ENCODE measurements at places on chromosomes 4 and X. TPM values are rescaled to one million over a fixed set of nuclear protein-coding genes. Genes with fewer than 3 reads are reported as not detected.

- DNase-seq: peak; percentile 89
Measured at GRCh38 chr4:8030121-8030781, 90.6 kb upstream of the AFAP1 start.

- no peak for DNase-seq
Measured at GRCh38 chr4:175671491-175671934, 140.6 kb downstream of the GPM6A start.

DNA sequence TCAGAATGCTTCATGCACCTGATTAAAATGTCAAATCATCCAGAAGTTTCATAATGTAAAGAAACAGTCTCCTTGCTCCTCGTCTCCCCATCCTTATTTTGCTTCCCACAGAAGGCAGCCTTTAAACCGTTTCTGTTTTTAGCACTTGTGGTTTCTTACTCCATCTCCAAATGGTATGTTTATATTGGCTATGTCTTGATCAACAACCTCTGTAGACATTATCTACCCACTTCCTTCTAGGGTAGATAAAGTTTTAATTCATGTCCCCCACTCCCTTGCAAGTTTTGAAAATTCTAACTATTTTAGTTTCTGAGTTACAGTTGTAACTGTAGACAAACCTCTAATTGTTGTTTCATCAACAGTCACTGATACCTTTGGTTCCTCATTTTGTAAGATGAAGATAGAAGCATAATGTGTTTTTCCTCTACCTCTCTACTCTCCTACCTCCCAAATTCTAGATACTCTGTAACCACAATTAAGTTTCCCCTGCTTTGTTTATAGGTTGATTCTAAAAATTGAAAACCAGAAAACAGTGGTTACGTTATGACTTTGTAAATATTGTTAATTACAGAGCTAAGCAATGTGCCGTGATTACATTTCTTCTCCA lies 291.7 kb upstream of the GATB start:
- no peak for DNase-seq

- no peak for DNase-seq
Measured at GRCh38 chrX:153416781-153417450, 5.6 kb downstream of the ZFP92 start.

GRCh38 chrX:54540289-54540688 lies 10.3 kb downstream of the GNL3L start:
- no peak for DNase-seq

DNA sequence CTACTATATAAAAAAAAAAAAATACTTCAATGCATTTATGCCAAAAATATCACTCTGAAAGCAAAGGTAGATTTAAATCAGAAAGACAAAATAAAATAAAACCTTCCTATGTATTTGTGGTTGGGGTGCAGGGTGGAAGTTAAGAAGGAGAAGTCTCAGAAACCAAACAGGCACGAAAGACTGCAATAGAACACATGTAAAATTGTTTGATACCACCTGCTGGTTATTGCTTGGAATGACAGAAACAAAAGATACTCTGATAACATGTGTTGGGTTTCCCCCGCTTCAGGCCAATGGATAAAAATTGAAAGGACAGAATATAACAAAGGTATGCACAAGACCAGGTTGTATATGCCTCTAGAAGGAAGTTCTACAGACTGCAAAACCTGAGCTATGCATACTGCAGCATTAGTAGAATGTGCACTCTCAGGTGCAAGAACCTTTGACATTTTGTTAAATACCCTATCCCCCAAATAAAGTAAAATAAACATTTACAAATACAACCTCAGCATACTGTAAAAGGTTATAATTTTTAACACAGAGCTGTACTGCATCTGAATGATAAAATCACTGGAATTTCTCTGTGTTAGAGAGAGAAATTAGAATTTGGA lies 118.8 kb downstream of the GABRA2 start:
- DNase-seq: no peak

DNA sequence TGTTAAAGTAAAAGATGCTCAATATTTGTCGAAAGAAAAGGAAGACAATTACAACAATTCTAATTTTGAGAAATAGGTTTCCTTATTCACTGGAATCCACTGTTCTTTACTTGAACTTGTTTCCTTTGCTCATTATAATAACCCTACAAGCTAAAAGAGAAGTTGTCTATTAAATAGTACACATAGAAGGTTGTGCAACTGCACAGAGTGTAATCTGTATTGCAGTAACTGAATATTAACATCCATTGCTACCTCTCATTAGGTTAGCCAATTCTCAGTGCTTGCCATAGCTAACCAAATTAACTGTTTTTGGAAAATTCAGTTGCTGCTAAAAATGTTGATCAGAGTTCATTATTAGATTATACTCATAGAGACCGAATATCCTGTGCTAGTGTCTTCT lies 120.0 kb downstream of the PDLIM5 start:
- no peak for DNase-seq

DNA sequence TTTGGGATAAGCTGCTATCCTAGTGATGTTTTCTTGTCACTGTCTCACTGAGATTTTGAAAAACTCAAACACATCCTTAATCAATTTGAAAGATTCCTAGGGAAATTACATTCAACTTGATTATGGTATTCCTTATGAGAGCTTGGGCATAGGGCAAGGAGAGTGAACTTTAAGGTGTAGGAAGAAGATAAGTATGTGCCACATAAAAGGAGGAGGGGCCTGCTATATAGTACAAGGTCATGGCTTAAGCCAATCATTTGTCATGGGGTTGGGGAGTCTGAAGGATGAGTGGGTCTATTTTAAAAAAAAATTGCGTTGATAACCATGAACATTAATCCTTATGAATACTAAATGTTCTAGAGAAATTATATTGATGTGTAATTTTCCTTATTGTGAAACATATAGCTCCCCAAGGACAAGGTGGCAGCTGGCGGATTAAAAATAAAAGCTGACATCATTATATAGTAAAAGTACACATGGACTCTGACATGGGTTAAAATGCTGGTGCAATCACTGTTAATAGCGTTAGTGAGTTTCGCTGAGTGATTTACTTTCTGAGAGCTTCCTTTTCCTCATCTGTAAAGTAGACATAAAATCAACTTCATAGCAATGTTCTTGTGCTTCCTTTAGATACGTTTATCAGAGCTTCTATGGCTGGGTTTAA lies 17.4 kb downstream of the GALNT7 start:
- DNase-seq: no peak

GRCh38 chr4:11028334-11028733 lies 343.8 kb upstream of the CLNK start:
- no peak for DNase-seq

DNA sequence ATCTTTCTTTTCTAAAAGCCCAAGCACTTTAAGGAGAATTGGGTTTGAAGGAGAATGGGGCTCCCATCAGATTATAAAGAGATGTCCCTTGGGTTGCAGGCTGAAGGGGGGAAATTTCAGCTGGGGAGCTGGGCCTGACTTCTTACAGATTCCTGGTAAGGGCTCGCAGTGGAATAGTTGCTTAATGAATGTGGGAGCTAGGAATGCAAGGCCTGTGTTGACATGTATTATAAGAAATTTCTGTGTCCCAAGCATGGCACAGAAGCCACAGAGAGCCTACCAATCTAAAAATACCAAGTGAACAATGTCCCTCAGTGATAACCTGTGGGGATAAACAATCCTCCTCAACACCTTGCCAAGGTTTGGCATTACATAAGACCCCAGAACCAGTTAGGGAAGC lies 39.3 kb upstream of the WNK3 start:
- peak; percentile 54 for DNase-seq

- DNase-seq: no peak
Measured at GRCh38 chrX:24357106-24357505, 3.3 kb upstream of the SUPT20HL1 start.

DNA sequence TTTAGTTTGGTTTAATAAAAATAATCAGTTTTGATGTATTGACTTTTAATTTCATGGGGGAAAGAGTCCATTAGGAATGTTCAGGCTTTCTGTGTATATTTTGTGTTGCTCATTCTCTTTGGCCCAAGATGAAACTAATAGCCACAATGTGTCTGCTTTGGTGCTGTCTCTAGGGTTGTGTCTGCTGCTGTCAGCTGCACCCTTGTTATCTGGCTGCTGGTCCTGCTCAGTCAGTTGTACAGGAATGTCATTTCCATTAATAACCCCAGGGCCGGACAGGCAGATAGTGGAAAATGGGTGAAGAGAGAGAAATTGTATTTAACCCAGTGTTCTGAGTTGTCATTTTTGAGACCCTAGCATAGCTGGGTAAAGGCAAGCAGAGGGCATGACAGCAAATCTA lies 115.1 kb downstream of the PHEX start:
- DNase-seq: no peak

DNA sequence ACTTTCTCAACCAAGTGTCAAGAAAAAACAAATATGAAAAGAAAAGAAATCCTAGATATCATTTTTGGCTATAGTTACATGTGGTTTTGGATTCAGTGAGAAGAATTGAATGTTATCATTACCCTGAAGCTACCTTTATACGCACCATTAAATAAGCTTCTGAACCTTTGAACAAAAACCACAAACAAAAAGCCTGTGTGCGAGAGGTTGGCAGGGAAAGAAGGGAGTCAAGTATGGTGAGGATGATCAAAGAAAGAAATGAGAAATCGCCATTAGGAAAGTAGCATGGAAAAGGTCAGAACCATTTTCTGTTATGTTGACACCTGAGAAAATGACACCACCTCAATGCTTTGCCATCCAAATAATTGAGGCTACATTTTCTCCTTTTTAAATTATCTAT lies 1.2 kb upstream of the SLC7A11 start:
- no peak for DNase-seq

DNA sequence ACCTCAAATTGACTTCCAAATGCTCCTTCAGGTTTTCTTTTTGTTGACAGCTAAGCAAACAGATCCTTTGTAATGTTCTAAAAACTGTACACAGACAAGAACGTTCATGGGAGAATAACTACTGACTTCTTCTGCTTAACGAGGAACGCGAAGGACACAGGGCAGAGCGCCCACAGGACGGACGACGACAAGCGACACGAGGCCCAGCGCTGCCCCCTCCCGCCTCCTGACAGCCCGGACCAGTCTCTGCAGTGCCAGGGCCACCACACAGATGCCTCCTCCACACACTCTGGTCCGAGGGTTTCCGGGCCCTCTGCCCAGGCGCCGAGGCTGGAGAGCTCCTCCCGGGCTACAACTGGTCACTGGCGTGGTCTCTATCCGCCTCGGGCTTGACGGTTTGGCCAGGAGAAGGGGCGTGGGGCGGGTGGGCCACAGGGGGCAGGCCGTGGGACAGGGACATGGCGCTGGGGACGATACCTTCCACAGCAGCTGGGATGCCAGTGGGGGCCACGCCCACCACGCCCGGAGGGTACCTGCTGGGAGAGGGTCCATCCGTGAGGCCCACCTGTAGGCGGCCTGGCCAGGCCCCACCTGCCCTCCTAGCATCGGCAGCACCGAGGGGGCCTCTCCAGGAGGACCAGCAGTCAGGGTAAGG lies 36.9 kb downstream of the CTBP1 start:
- no peak for DNase-seq

DNA sequence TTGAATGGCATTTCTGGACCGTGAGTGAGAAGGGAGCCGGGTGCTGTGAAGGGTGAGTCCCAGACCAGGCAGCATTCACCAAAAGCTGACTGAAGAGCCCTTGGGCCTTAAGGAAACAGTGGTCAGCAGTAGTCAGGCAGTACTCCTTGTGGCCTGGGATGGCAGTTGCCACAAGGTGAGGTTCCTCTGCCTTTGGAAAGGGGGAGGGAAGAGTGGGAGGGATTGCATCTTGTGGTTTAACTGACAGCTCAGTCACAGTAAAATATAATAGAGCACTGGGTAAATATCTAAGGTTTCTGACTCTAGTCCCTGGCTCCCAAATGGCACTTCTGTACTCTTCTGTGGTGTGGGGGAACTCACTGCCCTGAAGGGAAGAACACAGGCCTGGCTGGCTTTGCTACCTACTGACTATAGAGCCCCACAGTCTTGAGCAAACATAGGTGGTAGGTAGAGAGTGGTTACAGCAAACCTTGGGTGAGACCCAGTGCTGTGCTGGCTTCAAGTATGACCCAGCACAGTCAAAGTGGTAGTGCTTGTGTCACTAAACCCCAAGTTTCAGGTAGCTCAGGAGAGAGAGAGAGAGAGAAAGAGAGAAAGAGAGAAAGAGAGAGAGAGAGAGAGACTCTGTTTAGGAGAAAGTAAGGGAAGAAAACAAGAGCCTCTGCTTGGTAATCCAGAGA lies 154.2 kb downstream of the TEX11 start:
- no peak for DNase-seq

GRCh38 chr4:24980064-24980690 lies 50.6 kb downstream of the LGI2 start:
- DNase-seq: peak; percentile 46

DNA sequence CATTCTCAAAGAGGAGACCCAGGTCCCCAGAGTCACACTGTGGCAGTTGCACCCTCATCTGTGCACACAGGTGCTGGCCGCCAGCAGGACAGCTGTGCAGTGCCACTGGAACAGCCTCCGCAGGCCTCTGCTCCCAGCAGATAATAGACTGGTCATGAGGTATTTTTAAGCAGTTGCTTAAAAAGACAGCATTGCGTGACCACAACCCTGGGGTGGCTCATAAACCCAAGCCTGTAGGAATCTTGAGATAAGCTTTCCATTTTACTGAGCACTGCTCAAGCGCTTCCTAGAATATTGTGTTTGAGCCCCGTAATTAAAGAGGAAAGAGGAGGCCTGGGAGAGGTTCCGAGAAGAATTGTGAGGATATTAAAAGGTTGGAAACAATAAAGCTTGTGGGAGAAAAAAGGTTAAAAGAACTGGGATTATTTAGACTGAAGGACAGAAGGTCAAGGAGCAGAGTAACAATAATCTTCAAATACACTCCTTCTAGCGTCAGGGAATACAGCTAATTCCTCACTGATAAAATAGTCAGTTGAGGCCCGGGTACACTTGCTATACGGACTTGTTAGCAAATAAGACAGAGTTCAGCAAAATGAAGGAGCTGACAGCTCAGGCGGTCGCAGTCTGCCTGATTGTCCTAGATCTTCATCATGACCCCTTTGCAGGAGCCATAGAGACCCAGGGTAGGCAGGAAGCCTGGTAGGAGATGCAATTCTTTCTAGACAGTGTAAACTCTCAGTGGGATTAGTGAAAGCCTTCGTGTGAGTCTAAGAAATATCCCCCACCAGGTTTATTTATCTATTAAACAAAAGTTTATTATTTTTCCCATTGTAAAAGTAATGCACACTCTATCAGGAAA lies 86.2 kb upstream of the KIT start:
- DNase-seq: no peak

- no peak for DNase-seq
Measured at GRCh38 chrX:24563291-24564010, 83.7 kb downstream of the PCYT1B start.

Gene ERAS
- not detected for total RNA-seq

Gene TBC1D9
- 13.9 TPM for total RNA-seq

Gene LRCH2
- not detected for total RNA-seq

Gene MAGEA1
- not detected for total RNA-seq

Gene XG
- total RNA-seq: 17.6 TPM

Gene SGMS2
- 35.4 TPM for total RNA-seq

Measured in foreskin keratinocyte (primary cell).